ENCODE measurements at places on chromosomes 6 and 20.

GRCh38 chr20:6579824-6580223, 187.7 kb upstream of the BMP2 start:
- no peak for DNase-seq

DNA sequence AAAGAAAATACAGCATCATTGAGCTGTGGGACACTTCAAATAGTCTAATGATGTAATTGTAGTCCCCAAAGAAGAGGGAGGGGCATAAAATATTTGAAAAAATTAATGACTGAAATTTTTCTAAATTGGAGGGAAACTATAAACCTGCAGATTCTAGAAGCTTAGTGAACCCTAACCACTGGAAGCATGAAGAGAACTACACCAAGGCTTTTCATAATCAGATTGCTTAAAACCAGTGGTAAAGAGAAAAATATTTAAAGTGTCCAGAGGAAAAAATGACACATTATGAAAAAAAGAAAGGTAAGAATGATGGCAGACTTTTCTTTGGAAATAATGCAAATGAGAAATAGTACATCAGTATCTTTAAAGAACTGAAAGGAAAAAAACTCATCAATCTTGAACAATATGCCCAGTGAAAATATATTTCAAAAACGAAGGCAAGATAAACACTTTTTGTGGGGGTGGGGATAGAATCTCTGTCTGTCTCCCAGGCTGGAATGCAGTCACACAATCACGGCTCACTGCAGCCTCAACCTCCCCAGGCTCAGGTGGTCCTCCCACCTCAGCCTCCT, 31.3 kb downstream of the BICRAL start:
- no peak for DNase-seq

GRCh38 chr20:39766333-39766732, 804.2 kb downstream of the DHX35 start:
- no peak for DNase-seq

DNA sequence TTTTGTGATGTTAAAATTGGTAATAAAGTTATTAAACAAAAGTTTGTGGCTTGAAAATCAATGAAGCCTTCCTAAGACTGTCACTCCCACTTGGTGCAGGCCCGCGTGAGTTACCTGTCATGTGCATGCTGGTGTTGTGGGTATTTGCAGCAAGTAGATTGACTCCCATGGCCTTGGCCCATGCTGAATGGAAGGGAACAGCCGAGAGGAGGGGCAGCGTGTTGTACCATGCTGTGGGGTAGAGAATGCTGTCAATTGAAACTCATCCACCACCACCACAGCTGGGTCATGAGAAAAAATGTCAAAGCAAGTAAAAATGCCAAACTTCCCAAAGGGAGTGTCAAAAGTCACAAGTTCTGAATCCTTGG, 12.7 kb upstream of the VNN1 start:
- DNase-seq, result no peak

DNA sequence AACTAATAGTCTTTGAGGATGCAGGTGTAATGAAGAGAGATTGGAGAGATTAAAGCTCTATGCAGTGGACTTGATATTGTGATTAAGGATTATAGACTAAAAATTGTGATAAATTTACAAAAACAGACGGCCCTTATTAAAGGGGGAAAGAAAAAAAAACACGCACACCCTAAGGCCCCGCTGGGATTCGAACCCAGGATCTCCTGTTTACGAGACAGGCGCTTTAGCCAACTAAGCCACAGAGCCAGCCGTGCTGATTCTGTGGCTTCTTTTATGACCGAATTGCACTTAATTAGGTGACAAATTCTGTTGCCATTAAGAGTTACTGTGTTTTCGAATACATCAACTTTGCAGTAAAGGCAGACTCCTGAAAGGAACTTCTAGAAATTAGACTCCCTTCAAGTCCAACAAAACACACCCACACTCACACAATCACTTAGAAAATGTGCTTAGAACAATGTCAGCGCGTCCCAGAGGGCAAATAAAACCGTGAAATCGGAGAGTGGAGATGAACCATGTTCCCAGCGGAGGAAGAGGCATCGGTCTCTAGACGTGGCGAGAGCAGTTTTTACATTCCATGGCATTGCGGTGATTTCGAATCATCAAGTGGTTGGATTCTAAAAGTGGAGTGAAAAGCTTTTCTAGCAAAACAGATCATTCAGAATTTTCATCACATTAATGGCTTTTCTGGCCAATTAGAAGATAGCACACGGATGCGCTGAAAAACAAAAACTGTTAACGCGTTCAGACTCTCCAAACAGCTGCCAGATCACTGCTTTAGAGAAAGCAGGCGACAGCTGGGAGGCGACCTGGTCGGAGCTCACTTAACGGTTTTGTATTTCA, 122.6 kb downstream of the GPX5 start:
- DNase-seq, result peak; percentile 79

- no peak for DNase-seq
These were observed 17.9 kb upstream of the TCFL5 start for GRCh38 chr20:62879275-62880146.

- peak; percentile 55 for DNase-seq
These were observed 78.0 kb downstream of the DLGAP4 start for GRCh38 chr20:36384022-36384619.

GRCh38 chr6:24919056-24919892, 16.5 kb downstream of the RIPOR2 start:
- DNase-seq, result peak; percentile 68

DNA sequence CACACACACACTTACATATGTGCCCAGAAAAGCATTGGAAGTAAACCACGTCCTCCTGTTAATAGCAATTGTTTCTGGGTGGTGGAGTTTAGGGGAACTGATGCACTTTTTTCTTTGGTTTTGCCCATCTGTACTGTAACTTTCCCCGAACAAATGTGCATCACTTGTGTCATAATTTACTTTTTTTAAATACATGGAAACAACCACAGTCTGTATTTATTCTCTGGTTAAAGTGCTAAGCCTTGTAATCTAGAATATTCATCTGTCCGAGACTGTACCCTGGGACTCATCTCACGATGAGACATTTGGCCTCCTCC, 61.5 kb upstream of the CD93 start:
- peak; percentile 13 for DNase-seq

GRCh38 chr6:37547564-37548061, 47.9 kb upstream of the CCDC167 start:
- DNase-seq, result no peak

DNA sequence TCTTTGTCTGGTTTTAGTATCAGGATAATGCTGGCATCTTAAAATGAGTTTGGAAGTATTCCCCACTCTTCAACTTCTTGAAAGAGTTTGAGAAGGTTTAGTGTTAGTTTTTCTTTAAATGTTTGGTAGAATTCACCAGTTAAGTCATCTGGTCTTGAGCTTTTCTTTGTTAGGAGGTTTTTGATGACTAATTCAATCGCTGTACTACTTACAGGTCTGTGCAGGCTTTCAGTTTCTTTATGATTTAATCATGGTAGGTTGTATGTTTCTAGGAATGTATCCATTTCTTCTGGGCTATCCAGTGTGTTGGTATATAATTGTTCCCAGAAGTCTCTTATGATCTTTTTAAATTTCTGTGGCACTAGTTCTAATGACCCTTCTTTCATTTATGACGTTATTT, 215.5 kb downstream of the LRFN2 start:
- DNase-seq, result no peak

GRCh38 chr6:133262804-133263203, 21.6 kb downstream of the EYA4 start:
- no peak for DNase-seq

Measured in right forelimb (tissue), 1 donor.